ENCODE measurements at places on chromosomes 2 and 18.

DNA sequence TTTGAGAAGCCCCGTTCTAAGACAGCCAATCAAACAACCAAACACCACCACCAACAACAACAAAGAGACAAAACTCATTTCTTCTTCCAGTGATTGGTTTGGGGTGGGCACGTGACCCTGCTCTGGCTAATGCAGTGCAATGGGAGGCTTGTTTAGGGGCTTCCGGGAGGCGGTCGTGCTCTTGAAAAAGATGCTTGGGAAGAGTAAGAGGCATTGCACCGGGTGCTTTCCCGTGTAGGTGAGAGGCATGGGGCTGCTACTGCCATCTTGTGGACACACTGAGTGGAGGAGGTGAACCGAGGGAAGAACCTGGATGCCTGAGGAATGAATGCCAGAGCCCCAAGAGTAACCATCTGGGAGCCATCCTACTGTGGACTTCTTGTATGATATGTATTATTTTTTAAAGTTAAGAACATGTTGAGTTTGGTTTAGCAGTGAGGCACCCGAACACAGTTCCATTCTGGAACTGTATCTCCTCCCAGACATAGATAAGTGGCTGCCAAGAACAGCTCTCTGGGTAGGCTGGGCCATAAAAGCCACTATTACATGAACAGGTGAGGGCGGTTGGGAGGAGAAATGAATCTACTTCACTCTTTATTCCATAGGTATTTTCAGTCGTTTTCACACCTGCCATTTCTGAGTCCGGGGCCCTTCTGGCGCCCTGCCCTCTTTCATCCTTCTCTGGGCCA is 19.1 kb upstream of the ARHGAP25 start:
- no peak for DNase-seq

DNA sequence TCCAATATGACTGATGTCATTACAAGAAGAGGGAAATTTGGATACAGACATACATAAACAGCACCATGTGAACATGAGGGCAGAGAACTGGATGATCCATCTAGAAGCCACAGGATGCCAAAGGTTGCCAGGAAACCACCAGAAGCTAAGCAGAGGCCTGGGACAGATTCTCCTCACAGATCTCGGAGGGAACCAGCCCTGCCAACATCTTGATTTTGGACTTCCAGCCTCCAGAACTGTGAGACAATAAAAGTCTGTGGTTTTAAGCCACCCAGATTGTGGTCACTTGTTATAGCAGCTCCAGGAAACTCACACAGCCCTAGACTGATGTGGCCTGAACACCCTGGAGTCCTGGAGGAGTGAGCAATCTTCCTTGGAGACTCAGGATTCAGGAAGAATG is 351.6 kb downstream of the EIPR1 start:
- DNase-seq = no peak

DNA sequence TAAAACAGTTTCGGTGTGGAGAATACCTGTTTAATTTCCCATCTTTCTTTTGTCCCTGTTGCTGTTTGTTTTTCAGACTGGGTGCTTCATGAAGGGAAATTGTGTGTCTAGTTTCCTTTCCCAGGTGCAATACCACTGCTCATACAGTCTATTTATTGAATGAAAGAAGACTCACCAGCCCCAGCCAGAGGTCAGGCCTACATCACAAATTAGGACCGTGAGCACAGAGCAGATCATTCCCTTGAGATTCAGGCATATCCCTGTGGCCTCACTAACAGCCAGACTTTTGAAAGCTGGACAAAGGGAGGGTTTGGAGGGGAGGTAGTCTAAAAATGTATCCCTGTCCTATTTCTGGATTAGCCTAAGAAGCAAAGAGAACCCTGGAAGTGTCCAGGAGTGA is 278.9 kb downstream of the IRS1 start:
- no peak for DNase-seq

- DNase-seq = no peak
Observed at GRCh38 chr18:22391407-22392345, 26.0 kb downstream of the CTAGE1 start.

- DNase-seq = no peak
Observed at GRCh38 chr18:29218091-29218490, 1041.2 kb upstream of the CDH2 start.

Measured in stimulated activated CD4-positive, alpha-beta T cell treated with anti-CD3 and anti-CD28 coated beads, TNF-alpha, amount 100 ng/mL, for 1 hour (primary cell).